ENCODE measurements at places on chromosomes 12 and 14. TPM values are rescaled to one million over a fixed set of nuclear protein-coding genes. Genes with fewer than 3 reads are reported as not detected.

ZNF891 gene
- polyA plus RNA-seq, result 1.3 TPM

ZNF10 gene
- 6.5 TPM for polyA plus RNA-seq

PLBD1 gene
- polyA plus RNA-seq, result 6.3 TPM

ESPL1 gene
- 49.6 TPM for polyA plus RNA-seq

NTN4 gene
- 0.86 TPM for polyA plus RNA-seq

CTSG gene
- polyA plus RNA-seq, result not detected

AMDHD1 gene
- 0.14 TPM for polyA plus RNA-seq

TPPP2 gene
- not detected for polyA plus RNA-seq

LIMA1 gene
- 8.5 TPM for polyA plus RNA-seq

MIP gene
- polyA plus RNA-seq, result 0.13 TPM

VWF gene
- polyA plus RNA-seq, result 0.39 TPM

TAS2R43 gene
- 0.18 TPM for polyA plus RNA-seq

RSRC2 gene
- polyA plus RNA-seq, result 8.6 TPM

HSPB8 gene
- polyA plus RNA-seq, result 28.2 TPM

KSR2 gene
- 0.60 TPM for polyA plus RNA-seq

CAPS2 gene
- polyA plus RNA-seq, result 2.3 TPM

MMP17 gene
- polyA plus RNA-seq, result 55.7 TPM

GPR65 gene
- polyA plus RNA-seq, result not detected

PTMS gene
- polyA plus RNA-seq, result 999 TPM

TAS2R14 gene
- 0.67 TPM for polyA plus RNA-seq

All from H1 (cell line).